CD8-positive, alpha-beta T cell (primary cell): ENCODE measurements at places on chromosomes 2 and 18. TPM values are rescaled to one million over a fixed set of nuclear protein-coding genes. Genes with fewer than 3 reads are reported as not detected.

LRRTM1 gene
- total RNA-seq, result not detected

GPR75 gene
- 2.8 TPM for total RNA-seq

DPP4 gene
- total RNA-seq, result 15.4 TPM

DNER gene
- not detected for total RNA-seq

MGAT4A gene
- 226 TPM for total RNA-seq

SFT2D3 gene
- 8.2 TPM for total RNA-seq

LPIN2 gene
- 50.3 TPM for total RNA-seq

IGFBP5 gene
- total RNA-seq, result not detected

FAP gene
- not detected for total RNA-seq

- DNase-seq, result no peak
Observed at GRCh38 chr18:51711298-51711889, 513.9 kb upstream of the MEX3C start.

DNA sequence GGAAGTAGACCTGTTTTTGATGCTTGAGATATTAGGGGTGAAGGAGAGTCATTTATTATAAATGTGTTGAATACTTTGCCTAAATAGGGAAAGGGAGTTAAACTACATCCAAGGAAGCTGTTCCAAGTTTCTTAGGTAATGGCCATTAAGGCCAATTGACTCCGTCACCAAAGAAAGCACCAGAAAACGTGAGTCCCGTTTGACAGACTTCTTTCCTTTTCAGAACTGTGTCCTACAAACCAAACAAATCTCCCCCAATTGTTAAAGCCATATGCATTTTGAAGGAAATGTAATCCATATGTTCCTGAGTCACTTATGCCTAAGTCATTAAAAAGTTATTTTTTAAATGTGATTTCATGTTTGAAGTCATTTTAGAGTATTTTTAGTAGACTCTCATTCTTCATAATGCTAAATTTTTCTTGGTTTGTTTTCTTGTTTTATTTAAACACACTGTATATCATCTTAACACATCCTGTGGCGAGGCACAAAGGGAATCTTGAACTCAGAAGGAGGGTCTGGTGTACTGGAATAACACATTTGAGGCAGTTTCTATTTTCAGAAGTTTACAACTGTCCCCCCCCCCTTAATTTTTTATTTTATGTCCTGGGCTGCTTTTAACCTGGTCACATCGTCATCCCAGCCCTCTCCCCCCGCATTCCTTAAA, 133.7 kb downstream of the RHBDD1 start:
- no peak for DNase-seq

- no peak for DNase-seq
Observed at GRCh38 chr2:238305965-238306671, 14.2 kb upstream of the TRAF3IP1 start.

- DNase-seq, result no peak
Observed at GRCh38 chr2:19669559-19669958, 232.2 kb downstream of the TTC32 start.

GRCh38 chr2:209772290-209772685, 656 bp downstream of the UNC80 start:
- no peak for DNase-seq

DNA sequence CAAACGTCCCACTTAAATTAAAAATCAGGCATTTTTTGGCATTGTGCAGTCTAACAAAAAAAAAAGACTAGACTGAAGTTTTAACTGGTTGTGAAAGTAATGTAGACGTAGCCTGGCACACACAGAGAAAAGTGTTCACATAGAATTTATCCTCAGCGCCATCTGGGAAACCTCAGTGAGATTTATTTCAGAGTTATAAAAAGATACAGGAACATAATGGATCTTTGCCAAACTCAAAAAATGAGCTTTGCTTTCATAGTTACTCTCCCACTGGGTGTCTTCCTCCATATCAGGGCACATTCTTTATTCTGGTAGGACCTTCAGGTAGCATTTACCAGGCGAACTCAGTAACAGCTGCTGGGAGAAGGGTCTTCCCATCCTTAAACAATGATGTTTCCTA, 532.4 kb upstream of the SALL3 start:
- no peak for DNase-seq

DNA sequence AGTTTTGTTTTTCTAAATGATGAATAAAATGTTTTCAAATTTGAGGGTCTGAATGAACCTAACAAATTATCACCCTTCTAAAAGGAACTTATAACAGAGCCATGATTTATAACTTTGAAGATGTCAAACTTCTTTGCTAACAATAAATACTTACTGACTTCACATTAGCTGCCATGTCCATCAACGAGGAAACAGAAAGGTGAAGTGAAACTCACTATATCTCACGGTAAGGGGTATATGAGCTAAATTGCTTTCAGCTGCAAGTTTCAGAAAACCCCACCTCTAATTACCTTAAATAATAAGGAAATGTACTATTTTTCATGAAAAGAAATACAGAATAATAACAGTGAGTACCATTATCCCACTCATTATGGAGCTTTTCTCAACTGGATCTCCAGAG, 350.8 kb upstream of the NT5C1B start:
- no peak for DNase-seq

DNA sequence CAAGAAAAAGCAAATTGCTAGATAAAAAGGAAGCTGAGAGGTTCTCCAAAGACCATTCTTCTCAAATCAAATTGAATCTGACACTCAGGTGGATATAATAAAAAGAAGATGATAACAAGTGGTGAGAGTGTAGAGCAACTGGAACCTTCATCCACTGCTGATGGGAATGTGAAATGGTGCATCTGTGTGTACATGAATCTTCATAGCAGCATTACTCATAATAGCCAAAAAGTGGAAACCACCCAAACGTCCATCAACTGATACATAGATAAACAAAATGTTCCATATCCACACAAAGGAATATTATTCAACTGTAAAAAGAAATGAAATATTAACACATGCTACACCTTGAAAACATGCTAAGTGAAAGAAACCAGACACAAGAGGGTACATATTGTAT, 357.2 kb upstream of the EPHA4 start:
- DNase-seq, result no peak

DNA sequence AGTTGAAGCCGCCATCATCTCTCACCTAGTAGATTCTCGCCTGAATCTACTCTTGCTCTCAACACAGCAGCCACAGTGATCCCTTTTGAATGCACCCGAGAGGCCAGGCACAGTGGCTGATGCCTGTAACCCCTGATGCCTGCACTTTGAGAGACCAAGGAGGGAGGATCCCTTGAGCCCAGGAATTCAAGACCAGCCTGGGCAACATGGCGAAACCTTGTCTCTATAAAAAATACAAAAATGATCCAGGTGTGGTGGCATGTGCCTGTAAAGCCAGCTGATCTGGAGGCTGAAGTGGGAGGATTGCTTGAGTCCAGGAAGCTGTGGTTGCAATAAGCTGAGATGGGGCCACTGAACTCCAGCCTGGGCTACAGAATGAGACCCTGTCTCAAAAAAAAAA, 60.3 kb upstream of the EML4 start:
- DNase-seq, result no peak

GRCh38 chr18:79644006-79644665, 35.5 kb upstream of the CTDP1 start:
- peak; percentile 41 for DNase-seq

- DNase-seq, result no peak
Observed at GRCh38 chr18:45374236-45374635, 241.0 kb upstream of the SLC14A2 start.

GRCh38 chr2:186532891-186533290, 46.8 kb downstream of the ZC3H15 start:
- DNase-seq, result no peak

GRCh38 chr2:217269701-217270484, 410.0 kb upstream of the TNP1 start:
- no peak for DNase-seq

- no peak for DNase-seq
Observed at GRCh38 chr2:106970471-106971261, 84.7 kb upstream of the ST6GAL2 start.

- DNase-seq, result no peak
Observed at GRCh38 chr2:118936306-118936705, 5.7 kb upstream of the MARCO start.

- DNase-seq, result no peak
Observed at GRCh38 chr18:63182861-63183260, 136.7 kb downstream of the BCL2 start.

GRCh38 chr18:9483526-9483925, 8.2 kb downstream of the RALBP1 start:
- no peak for DNase-seq

- DNase-seq, result no peak
Observed at GRCh38 chr2:79830501-79830900, 317.6 kb downstream of the CTNNA2 start.

DNA sequence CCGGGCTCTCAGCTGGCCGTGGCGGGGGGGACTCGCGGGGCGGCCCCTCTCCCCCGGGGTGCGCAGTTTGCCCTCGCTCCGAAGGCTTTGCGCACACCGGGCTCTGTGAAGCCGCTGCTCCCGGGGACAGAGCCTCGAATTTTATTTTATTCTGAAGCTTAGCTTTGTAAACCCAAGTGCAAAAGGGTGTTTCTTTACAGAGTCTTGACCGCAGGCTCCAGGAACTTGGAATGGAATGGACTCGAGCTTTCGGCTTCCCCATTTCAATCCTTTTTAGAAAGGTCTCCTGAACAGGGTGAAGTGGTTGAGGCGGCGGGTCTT, 2.0 kb downstream of the GALR1 start:
- DNase-seq, result no peak

GRCh38 chr2:20560891-20561636, 89.8 kb downstream of the HS1BP3 start:
- no peak for DNase-seq

DNA sequence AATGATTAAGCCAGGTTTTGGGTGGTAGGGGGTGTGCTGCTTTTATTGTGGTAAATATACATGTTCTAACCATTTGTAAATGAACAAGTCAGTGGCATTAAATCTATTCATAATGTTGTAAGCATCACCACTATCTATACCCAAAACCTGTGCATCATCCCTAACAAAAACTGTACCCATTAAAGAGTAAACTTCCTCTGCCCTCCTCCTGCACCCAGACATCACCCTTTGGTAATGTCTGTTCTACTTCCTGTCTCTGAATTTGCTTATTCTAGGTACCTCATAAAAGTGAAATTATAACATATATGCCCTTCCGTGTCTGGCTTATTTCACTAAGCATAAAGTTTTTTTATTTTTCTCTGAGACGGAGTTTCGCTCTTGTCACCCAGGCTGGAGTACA, 14.1 kb downstream of the RIF1 start:
- no peak for DNase-seq

GRCh38 chr18:64110692-64111480, 38.0 kb downstream of the LINC00305 start:
- DNase-seq, result no peak

DNA sequence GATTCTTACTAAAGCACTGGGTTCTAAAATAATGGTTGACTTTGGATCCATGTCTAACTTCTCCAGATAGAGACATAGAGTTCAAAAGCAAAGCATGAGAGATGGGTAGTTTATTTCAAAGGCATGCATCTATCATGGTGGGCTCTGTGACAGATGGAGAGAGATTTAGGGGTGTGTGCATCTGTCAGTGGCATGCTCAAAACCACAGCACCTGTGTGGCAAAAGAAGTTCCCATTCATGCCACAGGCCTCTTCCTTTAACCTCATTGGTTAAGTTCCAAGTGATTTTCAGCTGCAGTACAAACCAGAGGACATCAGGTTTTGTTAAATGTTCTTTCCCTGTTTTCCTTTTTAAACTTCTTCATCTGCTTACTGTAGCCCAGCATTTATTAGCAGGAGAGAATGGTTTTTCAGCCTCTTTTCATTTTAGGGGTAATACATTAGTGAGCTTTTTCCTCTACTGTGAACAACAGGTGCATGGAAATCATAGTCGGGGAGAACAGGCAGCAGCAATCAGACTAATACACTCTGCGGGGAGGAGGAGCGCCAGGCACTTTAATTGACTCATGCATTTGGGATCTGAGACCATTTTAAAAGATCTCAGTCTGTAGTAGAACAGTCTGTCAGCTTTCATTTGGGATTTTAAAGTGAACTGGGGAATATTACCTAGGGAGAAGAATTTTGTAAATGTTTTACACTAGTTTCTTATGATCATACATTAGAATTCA, 52.4 kb upstream of the UPP2 start:
- no peak for DNase-seq

DNA sequence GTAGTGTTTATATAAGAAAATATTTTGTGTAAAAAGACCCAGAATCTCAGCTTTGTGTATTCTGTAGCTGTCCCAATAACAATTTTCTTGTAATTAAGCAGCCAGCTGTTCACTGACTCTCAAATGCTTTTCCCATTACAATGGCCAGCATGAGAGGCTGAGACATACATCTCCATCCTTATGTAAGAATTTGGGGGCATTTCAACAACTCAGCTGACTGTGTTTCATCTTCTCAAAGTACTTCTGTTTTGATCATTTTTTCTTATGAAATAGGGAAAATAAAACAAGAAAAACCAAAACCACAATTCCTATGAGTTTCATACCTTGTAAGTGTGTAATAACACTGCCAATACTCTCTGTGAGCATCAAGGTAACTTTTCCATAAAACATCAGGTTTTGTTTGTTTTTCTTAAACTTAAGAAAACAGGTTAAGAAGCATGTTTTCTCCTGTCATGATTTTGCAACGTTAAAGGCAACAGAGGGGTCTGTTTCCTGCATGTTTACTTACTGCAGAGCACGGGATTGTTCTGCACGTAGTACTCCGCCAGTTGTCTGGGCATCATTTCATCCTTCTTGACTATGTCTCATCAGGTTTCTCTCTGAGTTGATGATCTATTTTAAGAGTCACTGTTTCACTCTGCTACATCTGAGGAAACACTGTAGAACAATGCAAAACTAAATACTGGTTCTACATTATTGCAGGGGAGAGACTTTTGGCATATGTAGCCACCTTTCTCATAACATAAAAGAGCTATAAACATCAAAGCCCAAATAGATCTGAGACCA, 62.9 kb upstream of the CYRIA start:
- no peak for DNase-seq

DNA sequence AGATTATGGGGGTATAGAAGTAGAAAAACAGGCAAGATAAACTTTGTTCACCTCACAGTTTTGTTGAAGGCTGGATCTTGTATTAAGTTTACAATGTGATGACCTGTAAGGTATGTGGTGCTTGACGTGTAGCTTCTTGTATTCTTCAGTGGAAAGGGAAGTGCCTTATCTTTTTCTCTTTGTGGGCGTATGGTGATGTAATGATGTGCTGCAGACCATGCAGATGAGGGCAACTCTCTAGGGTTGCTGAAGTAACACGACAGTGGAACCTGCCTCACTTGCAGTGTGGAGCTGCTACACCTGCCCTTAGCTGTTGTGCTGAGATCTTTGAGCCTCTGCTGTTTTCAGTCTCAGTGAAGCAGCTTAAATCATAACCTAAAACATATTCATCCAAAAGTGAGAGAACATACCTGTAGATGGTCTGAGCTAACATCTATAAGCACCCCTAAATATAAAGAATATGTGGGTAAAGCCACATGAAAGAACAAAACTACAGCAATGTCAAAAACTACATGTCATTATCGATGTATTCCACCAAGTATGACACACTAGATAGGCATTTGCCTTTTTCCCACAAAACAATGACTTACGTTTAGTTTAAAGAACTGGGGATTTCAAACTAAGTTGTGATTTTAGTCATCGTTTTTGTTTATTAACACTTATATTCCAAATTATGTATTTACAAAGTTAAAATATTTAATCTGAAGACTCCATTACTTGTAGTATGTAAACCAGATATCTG, 1144.1 kb downstream of the CNTNAP5 start:
- no peak for DNase-seq

GRCh38 chr2:65613968-65614555, 181.7 kb upstream of the SPRED2 start:
- DNase-seq, result no peak
